Transverse colon (tissue), 4 donors: ENCODE measurements at places on chromosomes 4 and X. TPM values are rescaled to one million over a fixed set of nuclear protein-coding genes. Genes with fewer than 3 reads are reported as not detected.

DNA sequence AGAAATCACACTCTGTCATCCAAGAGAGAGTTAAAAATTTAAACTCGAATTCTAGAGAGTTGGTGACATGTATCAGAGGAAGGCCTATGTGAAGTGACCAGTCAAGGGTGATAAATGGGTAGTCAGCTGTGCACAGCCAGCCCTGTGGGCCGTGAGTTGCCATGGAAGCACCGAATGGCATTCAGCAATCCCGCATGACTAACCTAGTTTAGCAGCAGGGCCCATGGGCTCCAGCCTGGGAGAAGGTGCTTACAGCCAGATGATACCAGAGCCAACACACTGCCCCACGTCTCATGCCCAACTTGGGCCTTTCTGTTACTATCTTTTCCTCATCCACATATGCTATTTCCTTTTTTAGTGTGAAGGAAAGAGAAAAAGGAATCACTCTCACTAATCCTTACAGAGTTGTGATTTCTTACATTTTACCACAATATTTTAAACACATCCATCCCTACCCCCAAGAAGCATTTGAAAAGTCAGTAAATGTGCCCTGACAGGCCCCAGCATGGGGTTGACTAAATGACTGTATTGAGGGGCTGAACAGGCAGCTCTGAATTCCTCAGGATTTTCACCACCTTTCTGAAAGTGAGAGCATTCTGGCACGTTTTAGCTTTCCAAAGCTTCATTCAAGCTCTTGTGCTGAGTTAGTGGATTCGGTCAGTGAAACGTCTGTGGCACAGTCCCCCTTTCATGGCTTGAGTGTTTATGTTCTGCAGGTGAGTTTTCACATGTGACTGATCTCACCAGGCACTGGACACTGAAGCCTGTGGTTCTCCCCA, 104.2 kb downstream of the AFF1 start:
- DNase-seq, result peak; percentile 43

- no peak for DNase-seq
Measured at GRCh38 chr4:164383358-164384220, 370.3 kb upstream of the SMIM31 start.

DNA sequence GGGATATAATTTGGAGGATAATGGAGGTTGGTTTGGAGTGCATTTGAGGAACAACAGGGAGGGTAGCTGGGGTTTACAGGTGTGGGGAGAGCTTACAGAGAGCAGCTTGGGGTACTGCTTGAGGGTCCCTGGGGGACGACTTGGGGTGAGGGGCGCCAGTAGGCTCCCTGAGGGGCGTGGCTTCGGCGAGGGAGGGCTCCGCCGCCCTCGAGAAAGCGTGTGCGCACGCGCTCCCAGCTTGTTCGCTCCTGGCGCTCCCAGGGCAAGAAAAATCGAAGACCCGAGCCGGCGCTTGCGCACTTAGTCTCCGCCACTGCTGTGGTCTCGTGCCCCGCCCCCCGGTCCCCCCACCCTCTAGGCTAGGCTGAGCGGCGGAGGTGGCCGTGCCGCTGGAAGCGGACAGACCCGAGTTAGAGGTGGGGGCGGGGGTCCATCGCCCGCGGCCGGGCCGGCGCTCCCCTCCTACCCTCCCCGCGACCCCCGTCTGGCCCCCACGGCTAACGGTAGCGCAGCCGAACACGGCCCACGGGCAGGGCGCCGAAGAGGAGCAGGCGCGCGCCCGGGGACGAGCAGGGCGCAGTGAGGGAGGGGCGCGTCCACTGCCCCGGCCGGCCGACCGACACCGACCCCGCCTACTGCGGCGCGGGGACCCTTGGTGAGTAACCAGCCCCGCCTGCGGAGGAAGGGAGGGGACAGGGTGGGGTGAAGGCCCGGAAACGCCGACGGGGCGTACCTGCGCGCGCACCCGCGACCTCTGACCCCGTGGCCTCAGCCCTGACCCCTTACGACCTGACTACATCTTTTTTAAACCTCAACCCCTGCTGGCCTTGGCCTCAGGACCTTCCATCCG, 5.4 kb upstream of the CCDC120 start:
- DNase-seq, result peak; percentile 69

DNA sequence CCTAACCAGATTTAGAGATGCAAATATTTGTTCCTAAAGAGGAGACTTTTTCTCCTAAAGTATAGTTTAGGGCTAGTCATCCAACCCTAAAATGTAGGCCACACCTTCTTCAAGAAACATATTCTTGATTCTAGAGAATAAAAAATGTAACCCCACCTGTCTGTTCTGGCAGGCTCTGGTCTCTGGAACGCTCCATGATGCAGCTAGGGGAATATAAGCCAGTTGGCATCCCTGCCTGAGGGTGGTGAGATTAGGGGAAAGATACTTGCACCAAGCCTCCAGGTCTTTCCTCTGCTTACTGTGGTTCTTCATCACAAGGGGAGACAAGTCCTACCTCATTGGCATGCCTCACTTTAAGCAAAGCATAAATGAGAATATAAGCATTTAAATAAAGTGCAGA, 21.2 kb upstream of the TBC1D9 start:
- DNase-seq, result no peak

- no peak for DNase-seq
Measured at GRCh38 chr4:128868758-128869157, 59.3 kb downstream of the JADE1 start.

Gene ANKRD37
- total RNA-seq, result 4.9 TPM

Gene MAGEA9B
- not detected for total RNA-seq

- DNase-seq, result no peak
Measured at GRCh38 chr4:83417566-83417965, 38.1 kb downstream of the HELQ start.

DNA sequence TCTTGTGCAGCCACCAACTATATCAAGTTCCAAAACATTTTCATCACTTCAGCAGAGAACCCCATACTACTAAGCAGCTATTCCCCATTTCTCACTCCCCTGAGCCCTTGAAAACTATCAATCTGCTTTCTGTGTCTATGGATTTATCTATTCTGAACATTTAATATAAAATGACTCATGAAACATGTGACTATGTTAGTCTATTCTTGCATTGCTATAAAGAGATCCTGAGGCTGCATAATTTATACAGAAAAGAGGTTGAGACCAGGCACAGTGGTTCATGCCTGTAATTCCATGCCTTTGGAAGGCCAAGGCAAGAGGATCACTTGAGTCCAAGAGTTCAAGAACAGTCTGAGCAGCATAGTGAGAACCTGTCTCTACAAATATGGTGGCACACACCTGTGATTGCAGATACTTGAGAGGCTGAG, 10.6 kb upstream of the C1QTNF7 start:
- DNase-seq, result no peak

Gene DCAF12L1
- total RNA-seq, result not detected

DNA sequence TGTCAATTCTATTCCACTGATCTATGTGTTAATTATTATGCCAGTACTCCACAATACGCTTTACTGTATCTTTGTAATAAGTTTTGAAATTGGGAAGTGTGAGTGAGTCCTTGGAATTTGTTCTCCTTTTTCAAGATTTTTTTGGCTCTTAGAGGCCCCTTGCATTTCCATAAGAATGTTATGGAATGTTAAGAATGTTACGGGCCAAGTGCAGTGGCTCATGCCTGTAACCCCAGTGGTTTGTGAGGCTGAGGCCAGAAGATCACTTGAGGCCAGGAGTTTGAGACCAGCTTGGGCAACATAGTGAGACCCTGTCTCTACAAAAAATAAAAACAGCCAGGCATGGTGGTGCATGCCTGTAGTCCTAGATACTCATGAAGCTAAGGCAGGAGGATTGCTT, 167.6 kb upstream of the CXorf66 start:
- no peak for DNase-seq

DNA sequence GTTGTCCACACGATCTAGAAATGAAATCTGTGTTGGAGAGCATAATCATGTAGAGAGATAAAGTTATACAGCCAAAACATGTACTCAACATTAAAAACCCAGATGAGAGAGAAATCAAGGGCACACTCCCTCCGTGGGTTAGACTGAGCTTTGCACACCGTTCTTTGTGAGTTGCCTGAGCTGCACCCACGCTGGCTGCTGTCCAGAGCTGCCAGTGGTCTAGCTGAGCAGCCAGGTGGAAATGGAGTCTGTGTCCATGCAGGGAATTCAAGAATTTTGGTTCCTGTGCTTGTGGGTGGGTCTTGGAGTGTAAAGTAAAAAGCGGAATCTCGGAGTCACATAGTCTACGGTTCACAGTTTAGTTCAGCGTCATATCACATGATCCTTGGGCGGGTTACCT, 84.6 kb downstream of the GPR143 start:
- no peak for DNase-seq

DNA sequence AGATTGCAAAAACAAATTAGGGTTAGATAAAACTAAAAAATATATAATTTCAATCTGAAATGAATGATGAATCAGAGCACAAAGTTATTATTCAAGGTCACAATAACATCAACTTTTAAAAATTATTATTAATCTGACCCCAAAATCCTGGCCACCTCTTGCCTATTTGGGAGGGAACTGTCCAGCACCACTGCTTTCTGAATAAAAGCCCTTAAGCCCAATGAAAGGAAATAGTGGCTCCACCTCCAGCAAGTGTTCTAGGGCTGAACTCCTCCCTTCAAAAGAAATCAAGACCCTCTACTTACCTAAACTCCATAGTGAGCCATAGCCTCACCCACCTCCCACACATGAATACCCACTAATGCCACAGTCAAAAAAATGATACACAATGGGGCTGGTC, 208.2 kb downstream of the PARM1 start:
- DNase-seq, result no peak

- DNase-seq, result no peak
Measured at GRCh38 chr4:143473334-143474126, 40.0 kb upstream of the SMARCA5 start.

DNA sequence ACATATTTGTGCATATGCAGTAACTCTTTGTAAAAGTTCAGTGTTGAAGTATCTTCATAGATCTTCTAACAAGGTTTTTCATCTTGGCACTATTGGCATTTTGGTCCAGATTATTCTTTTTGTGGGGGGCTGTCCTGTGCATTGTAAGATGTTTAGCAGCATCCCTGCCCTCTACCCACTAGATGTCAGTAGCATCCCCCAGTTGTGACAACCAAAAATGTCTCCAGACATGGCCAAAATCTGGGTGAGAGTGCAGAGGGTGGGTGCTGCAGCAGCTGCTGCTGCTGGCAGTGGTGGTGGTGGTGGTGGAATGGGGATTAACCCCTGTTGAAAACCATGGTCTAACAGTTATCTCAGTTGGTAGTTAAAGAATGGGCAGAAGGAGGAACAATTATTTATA, 370.0 kb downstream of the GPAT3 start:
- no peak for DNase-seq

Gene KCND1
- total RNA-seq, result not detected

- DNase-seq, result no peak
Measured at GRCh38 chr4:148651991-148652390, 209.8 kb upstream of the NR3C2 start.

GRCh38 chr4:23877758-23878229, 12.1 kb downstream of the PPARGC1A start:
- peak; percentile 62 for DNase-seq

DNA sequence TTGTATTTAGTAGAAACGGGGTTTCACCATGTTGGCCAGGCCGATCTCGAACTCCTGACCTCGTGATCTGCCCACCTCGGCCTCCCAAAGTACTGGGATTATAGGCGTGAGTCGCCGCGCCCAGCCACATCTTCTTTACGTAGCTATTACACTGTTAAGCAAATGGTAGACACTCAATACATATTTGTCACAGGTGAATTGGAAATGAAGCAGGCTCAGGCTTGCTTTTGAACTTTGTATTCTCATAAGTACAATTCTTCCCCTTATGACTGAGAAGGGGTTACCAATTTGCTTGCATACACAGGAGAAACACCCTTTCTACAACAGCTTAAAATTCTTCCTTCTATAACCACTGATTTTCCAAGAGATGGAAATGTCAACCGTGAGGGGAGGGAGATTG, 787 bp upstream of the SRPX2 start:
- DNase-seq, result no peak

GRCh38 chrX:139483699-139484098, 46.8 kb upstream of the F9 start:
- no peak for DNase-seq

- DNase-seq, result no peak
Measured at GRCh38 chr4:43369036-43369594, 476.6 kb downstream of the GRXCR1 start.

Gene CXorf49
- total RNA-seq, result not detected

DNA sequence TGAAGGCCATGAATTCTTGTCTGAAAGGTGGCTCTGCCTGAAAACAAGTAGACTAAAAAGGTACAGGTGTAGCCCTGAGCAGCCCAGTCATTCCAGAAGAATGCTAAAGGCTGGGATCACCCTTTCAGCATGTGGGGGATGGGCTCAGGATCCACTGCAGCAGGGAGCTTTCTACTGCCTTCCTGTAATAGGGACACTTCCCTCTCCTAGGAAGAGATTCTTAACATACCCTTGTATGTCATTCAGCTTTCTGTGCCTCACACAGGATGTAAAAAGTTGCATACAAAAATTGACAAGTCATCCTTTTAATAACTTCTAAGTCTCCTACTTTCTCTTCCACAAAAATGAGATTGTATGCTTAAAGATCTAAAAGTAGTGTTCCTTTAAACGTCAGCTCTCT, 123.3 kb downstream of the ZNF518B start:
- no peak for DNase-seq

DNA sequence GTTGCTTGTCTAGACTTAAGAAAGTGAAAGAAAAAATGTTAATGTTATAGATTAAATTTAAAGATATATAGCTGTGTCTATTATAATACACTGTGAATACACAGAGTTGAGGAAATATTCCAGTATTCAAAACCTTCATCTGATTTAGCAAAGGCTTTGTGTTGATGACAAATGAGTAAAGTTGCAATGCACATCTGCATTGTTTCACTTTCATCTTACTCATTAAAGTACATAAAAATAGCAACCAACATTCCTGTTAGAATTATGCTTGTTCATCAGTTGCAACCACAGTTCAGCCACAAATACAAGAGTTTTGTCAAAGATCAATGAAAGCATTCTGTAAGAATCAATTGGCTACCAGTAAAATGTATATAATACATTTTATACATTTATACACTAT, 346.4 kb upstream of the SLC7A11 start:
- no peak for DNase-seq

Gene SYN1
- total RNA-seq, result 0.16 TPM

Gene TEC
- 3.5 TPM for total RNA-seq

Gene GYPB
- total RNA-seq, result not detected

Gene CT45A3
- not detected for total RNA-seq

DNA sequence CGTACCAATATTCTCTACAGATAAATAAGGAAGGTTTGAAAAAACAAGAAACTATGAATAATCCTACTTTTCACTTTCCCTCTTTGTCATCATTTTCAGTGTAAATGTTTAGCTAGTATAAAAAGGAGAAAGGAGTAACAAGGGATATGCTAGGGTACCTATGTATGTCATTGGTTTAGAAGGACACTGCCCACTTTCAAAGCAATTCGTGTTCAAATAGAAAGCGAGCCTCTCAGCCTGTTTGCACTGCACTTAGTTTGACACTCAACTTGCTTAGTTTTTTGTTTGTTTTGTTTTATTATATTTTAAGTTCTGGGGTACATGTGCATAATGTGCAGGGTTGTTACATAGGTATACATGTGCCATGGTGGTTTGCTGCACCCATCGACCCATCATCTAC, 21.6 kb upstream of the RXFP1 start:
- no peak for DNase-seq

- no peak for DNase-seq
Measured at GRCh38 chr4:58191109-58191508, 1080.9 kb upstream of the IGFBP7 start.

Gene BEND2
- not detected for total RNA-seq

- no peak for DNase-seq
Measured at GRCh38 chr4:7354927-7355326, 79.8 kb downstream of the PSAPL1 start.

Gene PCGF3
- total RNA-seq, result 256 TPM
